ENCODE measurements at places on chromosomes 4 and X.

- DNase-seq, result peak; percentile 21
These were observed 155.2 kb upstream of the PPP1R2C start for GRCh38 chrX:42933187-42933586.

DNA sequence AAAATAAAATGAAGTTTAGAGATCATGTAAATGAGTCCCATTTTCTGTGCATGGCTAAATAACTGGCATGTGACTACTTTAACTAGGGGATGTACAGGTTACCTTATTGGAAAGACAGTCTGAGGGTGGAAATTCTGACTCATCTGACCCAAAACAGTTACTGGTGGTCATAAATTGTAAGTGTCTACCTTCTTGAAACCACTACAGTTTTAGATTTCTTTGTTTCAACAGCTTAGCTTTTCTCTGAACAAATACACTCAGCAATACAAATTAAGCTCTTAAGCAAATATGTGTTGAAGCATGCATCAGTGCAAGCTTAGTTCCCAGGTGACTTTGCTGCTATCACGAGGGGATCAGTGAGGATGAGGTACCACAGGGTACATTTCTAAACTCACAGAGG is 60.7 kb upstream of the PGM2 start:
- no peak for DNase-seq

DNA sequence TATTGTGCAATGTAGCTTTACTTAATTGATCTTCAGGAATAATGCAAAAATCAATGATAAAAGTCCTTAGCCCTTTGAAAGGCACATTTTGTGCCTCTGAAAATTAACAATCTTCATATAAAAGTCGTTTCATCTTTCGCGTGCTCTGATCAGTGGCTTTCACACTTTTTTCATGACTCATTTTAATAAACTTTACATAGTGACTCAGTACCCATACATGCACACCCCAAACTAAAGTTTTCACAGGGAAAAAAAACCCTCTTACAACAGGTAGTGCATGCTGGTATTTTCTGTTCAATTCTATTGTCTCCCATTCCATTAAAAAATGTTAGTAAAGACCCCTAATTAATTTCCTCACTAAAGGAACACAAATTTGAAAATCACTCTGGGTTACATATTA is 21.5 kb downstream of the RWDD4 start:
- DNase-seq, result no peak

GRCh38 chr4:15737255-15737654 is 34.4 kb downstream of the BST1 start:
- DNase-seq, result no peak

DNA sequence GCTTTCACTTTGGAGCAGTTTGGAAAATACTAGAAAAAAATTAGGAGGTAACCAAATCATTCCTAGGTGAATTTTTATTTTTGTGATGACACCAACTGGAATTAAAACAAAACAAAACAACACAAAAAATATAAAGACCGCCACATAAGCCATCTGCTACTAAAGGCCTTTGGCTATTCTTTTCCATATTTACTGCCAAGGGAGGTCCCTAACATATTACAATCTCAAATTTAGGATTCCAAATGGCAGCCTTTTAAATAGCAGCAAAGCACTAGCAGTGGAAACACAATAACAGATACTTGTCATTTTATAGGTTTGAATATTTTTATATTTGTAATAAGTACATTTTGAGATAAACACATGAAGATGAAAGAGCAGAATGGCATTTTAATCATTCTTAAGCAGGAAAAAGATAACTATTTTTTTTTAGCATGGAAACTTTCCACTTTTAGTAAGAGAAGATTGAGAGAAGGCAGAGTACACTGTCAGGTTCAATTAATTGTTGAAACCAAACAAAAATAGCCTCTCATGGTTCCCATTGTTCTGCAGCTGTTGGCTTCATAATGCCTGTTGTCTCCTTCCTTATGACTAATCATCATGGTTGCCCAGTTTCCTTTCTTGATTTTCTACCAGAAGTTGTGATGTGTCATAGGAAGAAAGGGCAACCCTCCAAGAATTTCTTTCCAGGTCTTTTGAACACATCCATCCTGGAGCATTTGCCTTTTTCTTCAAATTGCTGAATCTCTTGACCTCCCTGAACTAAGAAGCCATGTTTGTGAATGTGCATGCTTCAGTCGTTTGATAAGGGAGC is 219.0 kb upstream of the EMCN start:
- DNase-seq, result no peak

GRCh38 chr4:1983846-1984405 is 24.8 kb downstream of the NELFA start:
- no peak for DNase-seq
